ENCODE measurements at places on chromosomes 13 and 19.
A peak's percentile ranks its signal among the peaks of the same experiment; 100 is the strongest.

DNA sequence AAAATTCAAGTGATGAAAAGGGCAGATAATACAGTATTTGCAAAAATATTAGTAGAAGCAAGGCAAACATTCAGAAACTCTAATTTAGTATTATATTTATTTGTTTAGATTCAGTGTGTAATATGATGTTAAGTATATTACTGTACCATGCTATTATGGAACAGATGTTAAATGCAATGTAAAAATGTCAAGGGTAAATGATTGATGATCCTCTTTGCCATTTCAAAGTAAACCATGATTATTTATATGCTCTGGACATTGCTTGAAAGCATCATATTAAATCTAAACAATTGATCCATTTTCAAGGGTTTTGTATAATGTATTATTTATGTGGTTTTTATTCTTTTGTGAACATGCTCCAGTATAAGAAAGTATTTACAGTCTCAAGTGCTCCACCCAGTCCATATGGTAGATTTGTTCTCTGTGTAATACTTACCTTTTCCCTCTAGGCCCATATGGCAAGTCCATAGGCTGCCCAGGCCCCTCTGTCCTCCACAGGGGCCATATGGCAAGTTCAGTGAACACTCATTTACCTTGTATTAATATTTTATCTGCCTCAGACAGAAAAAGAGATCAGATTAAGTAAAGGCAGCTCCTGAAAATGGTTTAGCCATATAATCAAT lies 353.5 kb downstream of the DACH1 start:
- H3K36me3 ChIP-seq = no peaks in the 10 kb centered on the region
- no peak for DNase-seq
- H3K4me1 ChIP-seq = no peaks in the 10 kb centered on the region
- no peaks in the 10 kb centered on the region for H3K27me3 ChIP-seq

DNA sequence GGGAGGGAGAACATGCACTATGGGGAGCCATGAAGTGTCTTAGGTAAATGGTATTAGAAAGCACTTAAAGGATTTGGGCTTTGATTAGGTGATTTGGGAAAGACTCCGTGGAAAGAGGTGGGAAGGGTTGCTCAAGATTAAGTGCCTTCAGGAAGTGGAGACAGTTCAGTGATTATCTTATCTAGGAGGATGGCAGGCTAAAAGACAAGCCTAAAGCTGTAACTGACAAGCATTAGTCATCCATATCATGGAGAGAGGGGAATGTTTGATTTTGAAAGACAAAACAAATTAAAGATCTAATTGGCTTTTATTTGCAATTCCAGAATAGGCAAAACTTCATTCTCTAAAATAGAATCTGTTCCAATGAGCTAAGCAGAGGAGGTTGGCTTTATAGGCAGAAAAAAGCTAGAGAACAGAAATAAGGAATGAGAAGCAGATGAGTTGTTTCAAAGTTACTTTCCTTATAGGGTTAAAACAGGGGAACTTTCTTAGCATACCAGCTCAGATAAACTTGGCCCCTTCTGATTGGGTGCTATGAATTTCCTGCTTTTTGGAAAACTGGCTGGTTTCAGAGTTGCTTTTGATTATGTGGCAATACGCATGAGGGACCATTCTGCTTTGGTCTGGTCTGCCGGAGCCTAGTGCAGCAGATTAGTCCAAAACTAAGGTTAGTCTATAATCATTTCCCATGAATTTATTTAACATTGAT lies 1.8 kb upstream of the DIAPH3 start:
- peak; percentile 58 for DNase-seq
- no peaks in the 10 kb centered on the region for H3K27me3 ChIP-seq
- no peak overlapping the region for H3K27ac ChIP-seq
- no peaks in the 10 kb centered on the region for H3K36me3 ChIP-seq
- H3K4me3 ChIP-seq = no peak overlapping the region

DNA sequence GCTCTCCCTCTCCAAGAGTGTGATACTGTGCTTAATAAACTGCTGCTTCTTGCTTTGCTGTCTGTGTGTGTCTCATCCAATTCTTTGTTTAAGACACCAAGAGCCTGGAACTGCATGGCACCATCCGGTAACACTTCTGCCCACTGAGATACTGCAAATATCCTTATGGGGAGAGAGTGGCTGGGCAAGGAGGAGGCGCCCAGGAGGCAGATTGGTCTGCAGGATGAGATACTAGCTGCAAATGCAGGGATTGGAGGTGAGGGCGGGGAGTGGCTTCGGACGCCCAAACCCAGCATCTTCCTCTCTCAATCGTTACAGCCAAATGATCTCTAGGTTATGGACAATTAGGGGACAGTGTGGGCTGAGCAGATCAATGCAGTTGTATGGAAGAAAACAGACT lies 1.7 kb upstream of the SIGLEC7 start:
- no peaks in the 10 kb centered on the region for H3K36me3 ChIP-seq
- no peaks in the 10 kb centered on the region for H3K4me1 ChIP-seq
- no peak for DNase-seq
- H3K27ac ChIP-seq = no peak overlapping the region
- H3K27me3 ChIP-seq = no peaks in the 10 kb centered on the region
- no peak overlapping the region for H3K4me3 ChIP-seq

DNA sequence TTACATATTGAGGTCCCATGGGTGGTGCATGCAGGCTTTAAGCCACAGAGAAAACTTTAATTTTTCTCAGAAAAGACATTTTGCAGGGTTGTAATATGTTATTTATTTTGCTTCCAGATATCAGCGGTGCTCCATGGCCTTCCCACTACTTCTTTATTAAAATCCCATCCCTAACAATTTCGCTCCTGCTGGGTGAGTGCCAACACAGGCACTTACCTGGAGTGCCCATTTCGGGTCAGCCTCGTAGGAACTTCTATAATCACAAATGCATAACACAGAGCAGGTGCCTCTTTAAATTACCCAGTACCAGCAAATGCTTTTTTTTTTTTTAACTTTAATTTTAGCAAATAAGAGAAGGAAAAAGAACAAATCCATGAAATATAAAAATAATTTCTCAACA lies 86.4 kb downstream of the EFNB2 start:
- H3K27me3 ChIP-seq = no peaks in the 10 kb centered on the region
- no peak overlapping the region for H3K27ac ChIP-seq
- no peak overlapping the region for H3K4me3 ChIP-seq
- H3K4me1 ChIP-seq = no peaks in the 10 kb centered on the region

DNA sequence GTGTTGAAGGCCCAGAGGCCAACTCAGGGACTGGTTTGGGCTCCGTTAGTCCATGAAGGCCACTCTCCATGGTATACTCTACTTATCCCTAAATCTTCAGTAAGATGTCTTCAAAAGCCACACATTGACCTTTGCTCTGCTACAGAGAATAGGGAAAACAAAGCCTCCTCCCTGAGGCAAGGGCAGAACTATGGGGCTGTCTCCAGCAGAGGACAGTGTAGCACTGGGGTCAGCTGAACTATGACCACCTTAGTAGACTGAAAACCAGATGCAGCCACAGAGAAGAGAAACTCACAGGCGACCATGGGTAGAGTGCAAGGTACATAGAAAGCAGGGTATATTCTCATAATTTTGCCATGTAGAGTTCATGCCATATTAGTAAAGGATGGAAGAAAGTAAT lies 587.4 kb downstream of the LMO7 start:
- H3K4me3 ChIP-seq = no peak overlapping the region
- no peaks in the 10 kb centered on the region for H3K27me3 ChIP-seq
- no peaks in the 10 kb centered on the region for H3K4me1 ChIP-seq
- H3K36me3 ChIP-seq = no peaks in the 10 kb centered on the region
- H3K27ac ChIP-seq = no peak overlapping the region

DNA sequence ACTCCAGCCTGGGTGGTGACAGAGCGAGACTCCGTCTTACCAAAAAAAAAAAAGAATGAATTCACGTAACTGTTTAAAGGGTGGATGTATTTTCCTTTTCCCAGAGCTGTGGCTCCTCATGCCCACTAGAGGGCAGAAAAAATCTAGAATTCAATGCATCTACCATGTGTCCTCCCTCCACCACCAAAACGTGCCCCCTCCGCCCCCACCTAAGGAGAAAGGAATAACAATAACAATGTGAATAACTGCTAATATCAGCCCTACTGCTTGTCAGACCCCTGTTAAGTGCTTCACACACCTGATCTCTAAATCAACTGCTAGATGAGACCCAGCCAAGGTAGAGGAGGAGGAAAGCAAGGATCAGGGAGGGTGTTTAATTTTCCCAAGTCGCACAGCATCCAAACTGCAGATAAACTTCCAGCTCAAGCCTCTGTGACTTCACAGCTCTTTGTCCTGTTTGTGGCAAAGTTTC lies 20.2 kb upstream of the PNMA8B start:
- DNase-seq = peak; percentile 36
- no peak overlapping the region for H3K27ac ChIP-seq
- H3K4me3 ChIP-seq = no peak overlapping the region
- H3K36me3 ChIP-seq = no peaks in the 10 kb centered on the region
- H3K27me3 ChIP-seq = no peaks in the 10 kb centered on the region

GRCh38 chr13:66700117-66700601 lies 530.0 kb downstream of the PCDH9 start:
- H3K36me3 ChIP-seq = no peaks in the 10 kb centered on the region
- no peak overlapping the region for H3K4me3 ChIP-seq

DNA sequence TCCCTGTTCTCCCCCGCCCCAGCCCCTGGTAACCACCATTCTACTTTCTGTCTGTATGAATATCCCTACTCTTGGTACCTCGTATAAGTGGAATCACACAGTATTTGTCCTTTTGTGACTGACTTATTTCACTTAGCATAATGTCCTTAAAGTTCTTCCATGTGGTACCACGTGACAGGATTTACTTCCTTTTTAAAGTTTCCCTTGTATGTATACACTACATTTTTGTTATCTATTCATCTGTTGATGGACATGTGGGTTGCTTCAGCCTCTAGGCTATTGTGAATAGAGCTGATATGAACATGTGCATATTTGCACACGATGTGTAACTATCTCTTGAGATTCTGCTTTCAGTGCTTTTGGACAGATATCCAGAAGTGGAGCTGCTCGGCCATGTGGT lies 59.6 kb upstream of the GJB6 start:
- H3K27me3 ChIP-seq = peaks cover 2% of the 10 kb centered on the region
- DNase-seq = no peak
- H3K4me1 ChIP-seq = no peaks in the 10 kb centered on the region
- H3K36me3 ChIP-seq = no peaks in the 10 kb centered on the region
- no peak overlapping the region for H3K27ac ChIP-seq
- H3K4me3 ChIP-seq = no peak overlapping the region

- H3K4me3 ChIP-seq = no peak overlapping the region
- H3K36me3 ChIP-seq = no peaks in the 10 kb centered on the region
- no peaks in the 10 kb centered on the region for H3K27me3 ChIP-seq
- no peaks in the 10 kb centered on the region for H3K4me1 ChIP-seq
Measured at GRCh38 chr13:80390338-80390737, 49.4 kb upstream of the SPRY2 start.

DNA sequence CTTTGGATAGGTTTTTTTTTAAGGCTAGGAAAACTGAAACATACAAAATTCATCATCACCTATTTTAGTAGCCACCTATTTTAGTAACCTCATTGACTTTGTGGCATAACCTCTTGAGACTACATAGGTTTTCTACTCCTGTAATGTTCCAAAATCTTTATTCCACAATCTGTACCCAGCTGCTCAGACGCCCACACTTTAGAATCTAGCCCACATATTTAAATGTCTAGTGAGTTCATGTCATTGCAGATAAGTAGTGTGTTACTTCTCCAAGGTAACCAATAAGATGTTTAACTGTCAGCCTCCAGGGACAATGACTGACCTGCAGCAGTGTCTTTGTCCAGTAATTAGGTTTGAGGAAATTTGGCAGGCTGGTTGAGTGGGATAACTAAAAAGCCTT lies 330.2 kb downstream of the MZT1 start:
- DNase-seq = no peak
- no peak overlapping the region for H3K27ac ChIP-seq
- no peaks in the 10 kb centered on the region for H3K36me3 ChIP-seq

Data from fibroblast of lung (primary cell).